Right lobe of liver (tissue), 6 donors: ENCODE measurements at places on chromosomes 3 and 15. TPM values are rescaled to one million over a fixed set of nuclear protein-coding genes. Genes with fewer than 3 reads are reported as not detected.

Gene GABRR3
- total RNA-seq: not detected

Gene INSYN1
- 0.31 TPM for total RNA-seq

Gene MNS1
- total RNA-seq: 0.18 TPM

Gene RTP3
- 21.1 TPM for total RNA-seq

Gene NANOGP8
- not detected for total RNA-seq

Gene PARP15
- 1.5 TPM for total RNA-seq

Gene RETNLB
- not detected for total RNA-seq

Gene PTX3
- total RNA-seq: not detected

Gene FAH
- total RNA-seq: 236 TPM

Gene TUSC7
- total RNA-seq: not detected

Gene LRRN1
- 0.13 TPM for total RNA-seq

Gene WDR72
- total RNA-seq: 26.5 TPM

Gene CADPS
- not detected for total RNA-seq

Gene CYP1A1
- 4.2 TPM for total RNA-seq

Gene SFMBT1
- total RNA-seq: 14.0 TPM

Gene ARHGAP11A
- 1.7 TPM for total RNA-seq

Gene PROS1
- 157 TPM for total RNA-seq

Gene B3GNT5
- total RNA-seq: 9.8 TPM

Gene MCF2L2
- 0.17 TPM for total RNA-seq

Gene SEMA3G
- 2.8 TPM for total RNA-seq

Gene CLDN18
- total RNA-seq: not detected

Gene LRRC31
- 0.78 TPM for total RNA-seq

Gene STAG1
- 13.0 TPM for total RNA-seq

Gene CIDEC
- 1.1 TPM for total RNA-seq

Gene CFAP44
- 0.86 TPM for total RNA-seq

Gene CHRNA3
- total RNA-seq: not detected

Gene SGO1
- 0.20 TPM for total RNA-seq

Gene CCDC39
- total RNA-seq: not detected
